H9 (cell line): ENCODE measurements at places on chromosomes 6 and 20. TPM values are rescaled to one million over a fixed set of nuclear protein-coding genes. Genes with fewer than 3 reads are reported as not detected.

GRCh38 chr6:162488444-162488843, 239.1 kb downstream of the PRKN start:
- DNase-seq, result no peak

DNA sequence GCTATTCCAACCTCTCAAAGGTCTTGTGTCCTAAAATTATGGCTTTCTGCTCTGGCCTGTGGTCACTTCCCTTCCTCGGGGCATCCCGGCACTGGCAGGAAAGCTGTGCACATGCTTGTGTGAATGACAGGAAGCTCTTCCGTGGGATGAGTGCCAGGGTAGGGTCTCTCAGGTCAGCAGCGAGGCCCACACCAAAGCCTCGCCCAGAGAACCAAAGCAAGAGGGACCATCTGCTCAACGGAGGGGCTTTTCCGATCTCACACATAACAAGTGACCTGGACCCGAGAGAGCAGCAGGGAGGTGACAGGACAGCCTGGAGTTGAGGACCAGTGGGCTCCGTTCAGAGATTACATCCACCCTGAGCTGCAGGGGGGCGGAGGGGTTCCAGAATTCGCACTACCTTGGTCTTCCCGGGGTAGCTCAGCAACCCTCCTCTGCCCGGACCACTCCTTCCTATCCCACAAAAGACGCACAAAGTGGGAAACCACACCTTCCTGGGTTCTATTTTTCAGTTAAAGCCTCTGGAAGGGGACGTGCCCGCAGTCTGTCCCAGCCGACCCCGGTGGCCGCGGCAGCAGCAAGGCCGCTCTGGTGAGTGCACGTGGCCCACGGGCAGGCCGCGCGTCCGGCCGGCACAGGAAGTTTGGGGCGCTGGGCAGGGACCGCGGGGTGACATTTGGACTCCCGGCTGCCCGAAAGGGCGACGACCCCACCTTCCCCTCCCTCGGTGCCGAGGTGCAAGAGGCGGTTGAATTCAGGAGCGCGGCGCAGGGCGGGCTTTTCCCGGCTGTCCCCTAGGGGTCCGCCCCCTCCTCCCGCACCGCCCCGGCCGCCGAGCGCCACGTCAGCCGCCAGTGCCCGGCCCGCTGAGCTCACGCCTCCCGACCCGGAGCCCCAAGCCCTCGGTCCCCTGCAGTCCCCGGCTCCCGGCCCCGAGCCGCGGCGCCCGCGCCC, 988 bp downstream of the TXNDC5 start:
- DNase-seq, result peak; percentile 74

DNA sequence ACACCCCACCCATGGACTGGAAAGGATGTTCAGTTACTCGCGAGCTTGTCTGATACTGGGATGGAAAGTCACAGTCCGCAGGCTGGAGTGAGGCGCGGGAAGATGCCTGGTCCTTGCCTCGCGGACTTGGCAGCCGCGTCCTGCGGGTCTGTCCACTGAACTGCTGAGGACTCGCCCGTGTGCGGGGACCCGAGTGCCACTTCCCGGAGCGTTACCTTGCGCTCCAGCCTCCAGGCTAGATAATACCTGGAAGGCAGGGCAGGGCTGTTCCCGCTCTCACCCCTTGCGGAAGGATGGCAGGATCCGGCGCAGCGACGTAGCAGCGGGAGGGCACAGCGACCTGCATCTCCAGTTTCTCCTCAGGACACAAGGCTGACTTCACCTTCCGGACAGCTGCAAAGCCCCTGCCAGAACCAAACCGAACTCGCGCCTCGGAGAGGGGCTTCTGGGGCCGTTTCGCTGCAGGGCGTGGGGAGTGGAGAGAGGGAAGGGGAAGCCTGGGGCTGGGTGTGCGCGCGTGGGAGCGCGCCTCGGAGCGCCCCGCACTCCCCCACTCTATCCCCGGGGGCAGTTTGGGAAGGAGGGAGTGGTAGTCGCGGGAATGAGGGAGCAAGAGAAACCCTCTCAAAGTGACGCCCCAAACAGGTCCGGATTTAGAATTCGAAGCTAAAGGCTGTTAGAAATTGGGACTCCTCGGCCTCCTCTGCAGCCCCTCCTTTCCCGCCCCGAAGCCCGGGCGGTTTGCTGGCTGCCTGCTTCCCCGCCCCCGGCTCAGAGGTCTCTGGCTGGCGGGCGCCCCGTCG, at the start of gene KCNQ5:
Gene KCNQ5 (plus strand): TSS at position 774 of the 803 bp plus-strand sequence.
- DNase-seq, result peak; percentile 71

- no peak for DNase-seq
Observed at GRCh38 chr6:164533045-164533362, 776.4 kb downstream of the C6orf118 start.

DNA sequence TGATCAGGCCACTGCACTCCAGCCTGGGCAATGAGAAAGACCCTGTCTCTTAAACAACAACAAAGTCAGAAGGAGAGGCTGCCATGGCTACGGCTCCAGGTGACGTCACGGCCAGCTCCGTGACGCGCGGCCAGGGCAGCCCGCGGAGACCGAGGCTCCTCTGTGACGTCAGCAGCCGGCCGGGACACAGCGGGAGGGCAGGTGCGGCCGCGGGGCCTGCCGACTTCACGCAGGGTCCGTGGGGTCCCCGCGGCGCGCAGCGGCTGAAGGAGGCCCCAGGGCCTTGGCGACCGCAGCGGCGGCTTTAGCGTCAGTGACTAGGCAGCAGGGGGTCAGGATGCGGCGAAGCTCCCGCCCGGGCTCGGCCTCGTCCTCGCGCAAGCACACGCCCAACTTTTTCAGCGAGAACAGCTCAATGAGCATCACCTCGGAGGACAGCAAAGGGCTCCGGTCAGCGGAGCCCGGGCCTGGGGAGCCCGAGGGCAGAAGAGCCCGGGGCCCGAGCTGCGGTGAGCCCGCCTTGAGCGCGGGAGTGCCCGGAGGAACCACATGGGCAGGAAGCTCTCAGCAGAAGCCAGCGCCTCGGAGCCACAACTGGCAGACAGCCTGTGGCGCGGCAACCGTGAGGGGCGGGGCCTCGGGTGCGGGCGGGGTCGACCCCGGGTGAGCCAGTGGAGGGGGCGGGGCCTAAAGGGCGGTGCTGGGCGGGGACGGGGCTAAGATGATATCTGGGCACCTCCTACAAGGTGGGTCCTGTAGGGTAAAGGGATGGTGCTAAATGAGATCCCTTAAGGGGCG, at the start of gene SPAG4:
Gene SPAG4 (plus strand): TSS at position 163 of the 798 bp plus-strand sequence. CDS start 175 bp downstream, at position 338.
- peak; percentile 100 for DNase-seq

DNA sequence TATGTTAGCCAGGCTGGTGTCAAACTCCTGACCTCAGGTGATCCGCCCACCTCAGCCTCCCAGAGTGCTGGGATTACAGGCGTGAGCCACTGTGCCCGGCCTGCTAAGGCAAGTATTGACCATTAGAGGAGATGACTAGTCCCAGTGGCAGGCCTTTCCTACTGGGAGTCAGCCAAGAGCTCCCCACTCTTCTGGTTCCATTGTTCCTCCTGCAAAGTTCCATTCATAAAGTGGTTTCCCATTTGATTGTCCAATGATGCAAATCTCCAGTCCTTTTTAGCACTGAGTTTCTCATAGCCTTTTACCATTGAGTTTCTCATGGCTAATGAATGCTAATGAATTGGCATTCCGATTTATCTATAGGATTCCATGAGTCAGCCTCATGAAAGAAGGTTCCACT, 148.3 kb upstream of the ESR1 start:
- no peak for DNase-seq

GRCh38 chr6:46407776-46408530, 83.3 kb downstream of the RCAN2 start:
- DNase-seq, result no peak

DNA sequence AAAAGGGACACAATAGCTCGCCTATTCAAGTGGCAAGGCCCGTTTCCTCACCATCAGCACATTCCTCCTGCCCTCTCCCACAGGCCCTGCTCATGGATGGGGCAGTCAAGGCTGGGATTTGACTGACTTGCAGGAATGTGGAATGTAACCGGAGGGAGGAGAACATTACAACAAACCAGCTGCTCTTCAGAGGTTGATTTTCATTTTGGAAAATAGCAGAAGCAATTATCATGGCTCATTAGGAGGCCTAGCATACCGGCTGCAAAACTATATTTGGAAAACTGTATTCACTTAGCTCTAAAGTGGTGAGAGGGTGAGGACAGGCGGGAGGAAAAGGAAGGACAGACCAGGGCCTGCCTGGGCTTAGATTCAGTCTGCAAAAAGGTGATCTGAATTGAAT, 283.7 kb downstream of the CD83 start:
- no peak for DNase-seq

DNA sequence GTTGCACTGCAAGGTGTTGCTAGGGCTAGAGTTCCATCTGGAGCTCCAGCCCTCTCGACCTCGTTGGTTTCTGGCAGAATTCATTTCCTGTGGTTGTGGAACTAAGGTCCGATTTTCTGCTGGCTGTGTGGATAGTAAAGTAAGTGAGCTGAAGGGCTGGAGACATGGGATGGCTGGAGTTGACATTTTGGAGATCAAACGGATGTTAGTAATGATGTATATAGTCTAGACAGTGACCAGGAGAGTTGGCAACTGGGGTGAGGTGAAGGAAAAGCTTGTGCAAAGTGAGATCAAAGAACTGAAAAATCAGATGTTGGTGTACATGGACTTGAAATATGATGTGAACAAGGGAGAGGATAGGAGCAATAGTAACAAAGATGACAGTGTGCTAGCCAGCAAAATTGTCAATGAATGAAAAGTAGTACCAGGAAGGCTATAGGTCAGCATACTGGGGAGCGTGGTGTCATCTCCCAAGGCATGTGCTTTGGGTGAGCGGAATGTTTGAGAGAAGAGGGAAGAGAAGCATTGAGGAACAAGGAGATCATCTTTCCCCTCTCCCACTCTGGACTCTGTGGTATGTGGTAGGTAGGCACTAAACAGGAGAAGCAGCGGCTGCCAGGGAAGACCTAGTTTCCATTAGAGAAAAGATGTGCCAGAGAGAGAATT, 7.8 kb downstream of the QRSL1 start:
- no peak for DNase-seq

DNA sequence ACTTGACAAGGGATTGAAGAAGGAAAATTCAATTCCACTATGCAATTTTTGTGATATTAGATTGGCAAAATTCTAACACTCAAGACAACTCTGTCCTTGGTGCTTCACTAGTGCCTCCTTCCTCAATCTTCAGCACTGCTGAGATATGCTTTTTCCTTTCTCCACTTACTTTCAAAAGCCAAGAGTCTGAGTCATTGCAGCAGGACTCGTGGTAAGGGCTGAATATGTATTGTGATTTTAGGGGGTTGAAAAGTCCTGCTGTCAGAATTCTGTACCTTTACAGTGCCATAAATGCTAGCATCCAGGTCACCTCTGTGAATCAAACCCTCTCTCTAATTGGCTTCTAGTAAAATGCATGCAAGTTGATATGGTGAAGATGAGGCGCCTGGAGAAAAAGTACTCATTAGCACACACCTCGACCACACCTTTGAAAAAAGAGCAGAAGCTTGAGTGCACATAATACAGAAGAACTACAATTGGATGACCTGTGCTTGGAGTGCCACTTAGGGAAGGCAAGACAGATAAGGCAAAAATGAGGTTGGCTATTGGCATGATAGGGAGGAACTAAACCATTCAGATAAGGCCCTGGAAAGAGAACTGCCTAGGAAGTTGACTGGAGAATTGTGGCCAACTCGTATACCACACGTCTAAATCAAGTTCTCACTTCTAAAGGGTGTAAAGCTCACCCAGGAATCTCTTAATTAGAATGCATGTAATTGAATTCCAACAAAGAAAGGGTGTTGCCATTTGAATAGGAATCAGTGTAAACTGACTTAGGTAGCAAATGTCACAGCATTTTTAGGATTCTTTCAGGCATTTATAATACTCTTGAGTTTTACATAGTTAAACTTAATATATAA, 43.6 kb upstream of the FAM83B start:
- no peak for DNase-seq

- no peak for DNase-seq
Observed at GRCh38 chr6:84882768-84883766, 118.7 kb upstream of the TBX18 start.

MAS1 gene
- 0.02 TPM in 2 replicates for total RNA-seq

- DNase-seq, result no peak
Observed at GRCh38 chr20:47055699-47056369, 161.2 kb downstream of the EYA2 start.

PROCR gene
- total RNA-seq, result 5.8 and 6.4 TPM in 2 replicates

ENPP4 gene
- 2.9 and 3.2 TPM in 2 replicates for total RNA-seq

GRCh38 chr20:60204601-60205000, 246.4 kb downstream of the CDH26 start:
- no peak for DNase-seq

TRIM40 gene
- not detected in 2 replicates for total RNA-seq

CSE1L gene
- total RNA-seq, result 244 and 246 TPM in 2 replicates

DNA sequence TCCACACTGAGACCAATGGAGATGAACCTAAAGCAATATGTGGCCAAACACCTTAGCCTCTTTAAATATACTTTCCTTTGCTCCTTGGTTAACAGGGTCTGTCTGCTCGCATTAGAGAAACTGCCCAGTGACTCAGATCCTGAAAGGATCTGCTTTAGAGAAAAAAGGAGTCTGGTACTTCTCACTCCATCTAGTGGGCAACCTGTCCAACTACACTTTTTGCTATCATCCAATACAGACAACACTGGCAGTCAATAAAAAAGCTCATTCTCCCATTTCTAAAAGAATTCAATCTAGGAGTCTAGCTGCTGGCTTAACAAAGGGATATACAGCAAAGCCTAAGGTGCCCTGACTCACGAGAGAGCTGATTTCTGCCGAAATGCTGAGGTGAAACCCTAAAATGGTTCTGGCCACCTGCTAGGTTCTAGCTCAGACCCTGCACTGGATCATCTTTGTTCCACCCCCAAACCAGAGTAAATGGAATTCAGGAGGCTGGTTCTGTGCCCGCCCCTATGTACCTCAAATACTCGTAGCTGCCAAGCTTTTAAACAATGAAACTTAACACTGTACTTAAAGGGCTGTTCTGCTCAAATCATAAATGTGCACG, 11.5 kb downstream of the GNL1 start:
- no peak for DNase-seq

SIRPA gene
- 5.8 and 6.0 TPM in 2 replicates for total RNA-seq

GRCh38 chr6:85676086-85676729, 33.5 kb upstream of the SYNCRIP start:
- no peak for DNase-seq

DNA sequence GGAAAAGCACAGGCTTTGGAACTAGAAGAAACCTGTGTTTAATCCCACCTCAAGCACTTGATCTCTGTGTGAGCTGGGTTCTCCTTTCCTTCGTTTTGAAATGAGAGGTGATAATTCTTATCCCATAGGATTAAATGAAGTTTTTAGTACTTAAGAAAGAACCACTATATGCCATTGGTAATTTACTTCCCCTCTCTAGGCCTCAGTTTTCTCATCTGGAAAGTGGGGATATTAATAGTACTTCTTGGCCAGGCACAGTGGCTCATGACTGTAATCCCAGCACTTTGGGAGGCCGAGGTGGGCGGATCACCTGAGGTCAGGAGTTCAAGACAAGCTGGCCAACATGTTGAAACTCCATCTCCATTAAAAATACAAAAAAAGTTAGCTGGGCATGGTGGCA, 14.1 kb downstream of the REM1 start:
- DNase-seq, result no peak

DLK2 gene
- total RNA-seq, result 0.57 and 0.96 TPM in 2 replicates

DNA sequence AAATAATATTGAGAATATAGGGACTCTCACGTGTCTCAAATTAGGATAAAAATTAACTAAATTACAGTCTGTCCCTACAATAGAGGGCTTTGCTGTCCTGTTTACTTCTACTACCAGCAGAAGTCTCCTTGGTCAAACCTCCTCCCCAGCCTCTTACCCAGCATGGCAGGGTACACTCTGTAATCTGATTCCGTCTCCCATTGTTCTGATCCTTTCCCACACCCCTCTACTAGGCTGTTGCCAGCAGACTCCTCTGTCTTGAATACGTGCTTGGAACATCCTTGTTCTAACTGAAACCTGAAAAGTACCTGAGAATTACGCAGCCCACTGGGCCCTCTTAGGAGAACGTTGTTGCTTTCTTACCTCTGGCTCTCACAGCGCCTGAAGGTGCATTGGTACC, 112.2 kb upstream of the PREP start:
- DNase-seq, result no peak
